CD8-positive, alpha-beta memory T cell (primary cell): ENCODE measurements at places on chromosomes 1 and 21.

DNA sequence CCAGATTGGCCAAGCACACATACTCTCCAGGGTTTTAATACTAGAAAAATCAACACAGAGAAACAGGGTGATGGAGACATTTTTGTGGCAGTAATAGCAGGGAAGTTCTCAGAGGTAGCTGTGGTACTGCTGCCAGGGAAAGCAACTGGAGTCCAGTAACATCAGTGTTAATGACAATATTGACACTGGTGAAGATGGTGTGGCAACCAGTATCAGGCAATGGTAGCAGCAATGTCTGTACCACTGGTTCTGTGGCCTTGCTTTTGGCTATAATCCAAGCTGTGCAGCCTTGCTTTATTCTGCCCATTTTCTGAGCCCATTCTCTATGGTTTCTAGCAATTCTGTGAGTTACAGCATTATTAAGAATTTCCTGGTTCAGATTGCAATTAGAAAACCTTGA, 1.6 kb upstream of the SNX7 start:
- peaks cover 5% of the 10 kb centered on the region for H3K4me1 ChIP-seq
- no peak overlapping the region for H3K27ac ChIP-seq
- no peaks in the 10 kb centered on the region for H3K36me3 ChIP-seq

DNA sequence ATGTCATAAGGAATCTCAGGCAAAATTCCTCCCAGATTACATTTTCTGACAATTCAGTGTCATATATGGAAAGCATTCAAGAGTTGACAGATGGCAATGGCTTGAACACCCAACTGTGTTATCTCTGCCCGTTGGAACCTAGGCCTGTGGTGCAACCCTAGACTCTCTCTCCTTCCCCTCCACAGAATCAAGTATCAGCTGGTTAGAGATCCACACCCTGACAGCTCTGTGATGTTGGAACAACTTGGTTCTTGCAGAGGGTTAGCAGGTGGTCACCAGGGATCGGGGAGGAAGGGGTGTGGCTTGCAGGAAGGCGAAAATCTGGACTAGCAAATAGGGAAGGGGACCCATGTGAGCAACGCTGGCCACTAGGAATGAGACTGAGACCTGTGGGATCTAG, 26.3 kb downstream of the PCSK9 start:
- H3K27me3 ChIP-seq, result no peaks in the 10 kb centered on the region
- peaks cover 23% of the 10 kb centered on the region for H3K36me3 ChIP-seq
- H3K4me3 ChIP-seq, result no peak overlapping the region
- no peaks in the 10 kb centered on the region for H3K4me1 ChIP-seq
- no peak for DNase-seq
- H3K27ac ChIP-seq, result no peak overlapping the region

- H3K4me3 ChIP-seq, result no peak overlapping the region
- peaks cover 9% of the 10 kb centered on the region for H3K4me1 ChIP-seq
- H3K27ac ChIP-seq, result no peak overlapping the region
- DNase-seq, result no peak
- no peaks in the 10 kb centered on the region for H3K36me3 ChIP-seq
- no peaks in the 10 kb centered on the region for H3K27me3 ChIP-seq
Measured at GRCh38 chr1:225451340-225451739, 23.5 kb upstream of the LBR start.

DNA sequence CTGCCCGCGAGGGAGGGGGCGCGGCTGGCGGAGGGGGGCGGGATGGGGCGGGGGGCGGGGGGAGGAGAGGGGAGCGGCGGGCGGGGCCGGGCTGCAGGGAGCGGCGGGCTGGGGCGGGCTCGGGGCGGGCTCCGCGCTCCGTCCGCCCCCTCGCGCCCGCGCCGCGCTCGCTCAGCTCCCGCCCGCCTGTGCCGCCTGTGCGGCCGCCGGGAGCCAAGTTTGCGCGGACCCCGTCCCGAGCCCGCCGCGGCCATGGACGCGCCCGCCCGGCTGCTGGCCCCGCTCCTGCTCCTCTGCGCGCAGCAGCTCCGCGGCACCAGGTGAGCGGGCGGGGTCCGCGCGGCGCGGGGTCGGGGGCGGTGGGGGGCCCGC, at the start of gene GABRD:
TSS of gene GABRD (plus strand) at position 174 of the 372 bp plus-strand sequence. CDS start at position 253, 79 bp downstream.
- peaks cover 26% of the 10 kb centered on the region for H3K27me3 ChIP-seq
- no peak within 1 kb of the TSS for H3K27ac ChIP-seq
- no peak within 1 kb of the TSS for H3K4me3 ChIP-seq
- no peaks in the 10 kb centered on the region for H3K36me3 ChIP-seq

DNA sequence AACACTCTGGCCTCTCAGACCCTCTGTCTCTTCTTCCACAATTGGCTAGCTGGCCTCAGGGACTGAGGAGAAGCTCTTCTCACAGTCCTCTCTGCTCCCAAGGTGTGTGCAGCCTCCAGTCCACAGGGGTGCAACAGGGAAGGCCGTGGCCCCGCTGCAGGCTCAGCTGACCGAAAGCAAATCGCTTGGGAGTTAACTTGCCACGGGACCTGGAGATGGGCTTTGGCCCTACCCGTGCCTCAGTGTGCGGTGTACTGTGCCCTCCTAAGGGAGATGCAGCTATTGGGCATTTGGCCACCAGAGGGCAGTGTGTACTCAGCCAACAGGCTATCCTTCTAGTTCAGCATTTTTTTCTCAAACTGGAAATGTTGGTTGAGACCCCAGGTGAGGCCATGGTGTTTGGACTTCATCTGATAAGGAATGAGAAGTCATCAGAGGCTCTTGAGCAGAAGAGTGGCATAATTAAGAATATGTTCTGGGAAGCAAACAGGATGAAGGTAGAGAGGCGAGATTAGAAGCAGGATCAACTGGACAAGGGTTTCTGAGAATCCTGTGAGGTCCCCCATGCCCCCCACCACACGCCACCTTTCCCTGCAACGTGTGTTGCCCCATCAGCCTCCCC, 42.5 kb upstream of the TMEM125 start:
- H3K27ac ChIP-seq, result no peak overlapping the region
- no peak overlapping the region for H3K4me3 ChIP-seq
- H3K4me1 ChIP-seq, result no peaks in the 10 kb centered on the region
- DNase-seq, result peak; percentile 77
- no peaks in the 10 kb centered on the region for H3K36me3 ChIP-seq
- H3K27me3 ChIP-seq, result no peaks in the 10 kb centered on the region

DNA sequence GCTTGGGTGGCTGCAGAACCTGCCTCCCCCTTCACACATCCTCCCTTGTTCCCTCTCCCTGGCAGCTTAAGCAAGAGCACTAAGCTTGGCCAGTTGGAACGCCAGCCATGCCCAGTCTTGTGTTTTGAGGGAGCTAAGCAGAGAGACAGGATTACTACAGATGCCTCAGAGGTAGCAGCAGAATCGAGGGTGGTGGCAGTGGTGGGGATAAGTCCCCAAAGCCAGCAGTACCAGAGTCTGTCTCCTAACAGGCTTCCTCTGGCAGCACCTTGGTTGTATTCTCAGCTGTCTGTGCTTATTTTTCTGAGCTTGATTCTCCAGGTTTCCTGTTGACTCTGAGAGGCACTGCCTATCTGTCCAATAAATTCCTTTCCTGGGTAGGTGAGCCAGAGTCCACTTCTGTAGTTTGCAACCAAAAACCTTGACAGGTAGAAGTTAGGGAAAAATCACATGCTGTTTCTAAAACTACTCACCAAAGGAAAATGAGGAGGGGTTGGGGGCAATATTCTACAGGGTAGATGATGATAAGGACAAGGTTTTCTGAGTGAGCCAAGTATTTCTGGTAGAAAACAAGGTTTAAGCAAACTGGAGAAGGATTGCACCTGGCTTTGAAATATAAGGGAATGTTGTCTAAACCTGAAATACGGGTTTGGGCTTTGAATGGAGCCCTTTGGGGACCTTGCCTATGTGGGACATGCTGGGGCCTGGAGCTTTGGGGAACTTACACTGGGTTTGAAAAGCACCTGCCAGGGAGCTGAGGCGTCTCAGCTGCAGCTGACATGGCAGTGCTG, 100.8 kb downstream of the PBX1 start:
- H3K27me3 ChIP-seq, result no peaks in the 10 kb centered on the region
- H3K4me1 ChIP-seq, result no peaks in the 10 kb centered on the region
- no peaks in the 10 kb centered on the region for H3K36me3 ChIP-seq
- H3K27ac ChIP-seq, result no peak overlapping the region

- H3K27ac ChIP-seq, result no peak overlapping the region
- no peaks in the 10 kb centered on the region for H3K36me3 ChIP-seq
- no peaks in the 10 kb centered on the region for H3K4me1 ChIP-seq
Measured at GRCh38 chr1:119656410-119656955, 8.4 kb upstream of the ZNF697 start.
